Fibroblast of skin of abdomen (primary cell): ENCODE measurements at places on chromosomes 16 and 17.

DNA sequence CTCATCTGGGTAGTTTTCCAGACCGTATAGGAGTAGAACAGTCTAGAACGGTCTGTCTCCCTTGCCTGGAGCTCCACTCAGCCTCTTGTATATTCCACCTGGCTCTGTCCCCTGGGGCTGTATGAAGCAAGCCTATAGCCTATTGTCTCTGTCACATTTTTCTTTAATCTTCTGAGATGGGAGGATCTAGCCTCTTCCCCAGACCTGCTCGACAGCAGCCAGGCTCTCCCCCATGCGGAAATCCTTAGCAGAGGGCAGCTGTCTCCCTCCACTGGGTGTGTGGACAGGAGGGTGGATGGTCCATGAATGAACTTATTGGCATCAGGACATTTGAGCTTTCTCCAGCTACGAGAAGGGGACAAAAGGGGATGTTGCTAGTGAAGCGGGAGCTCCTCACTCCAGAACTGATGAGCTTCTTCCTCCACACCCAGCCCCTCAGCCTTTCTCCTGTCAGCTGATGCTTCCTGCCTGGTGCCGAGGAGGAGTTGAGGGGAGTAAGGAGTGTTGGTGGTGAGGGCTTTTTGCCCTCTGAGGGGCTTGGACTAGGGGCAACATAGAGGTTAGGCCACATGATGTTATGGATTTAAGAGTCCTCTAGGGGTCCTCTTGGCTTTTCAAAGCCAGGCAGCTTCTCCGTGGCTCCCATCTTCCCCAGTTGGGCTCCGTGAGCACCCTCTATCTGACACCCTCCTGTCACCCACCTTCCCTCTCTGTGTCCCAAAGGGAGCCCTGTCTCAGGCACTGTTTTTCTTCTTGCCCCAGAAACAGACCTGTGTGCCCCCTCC, 28.0 kb downstream of the ARHGAP23 start:
- no peak for DNase-seq

- DNase-seq: no peak
Measured at GRCh38 chr16:55357241-55357640, 33.2 kb downstream of the IRX6 start.

DNA sequence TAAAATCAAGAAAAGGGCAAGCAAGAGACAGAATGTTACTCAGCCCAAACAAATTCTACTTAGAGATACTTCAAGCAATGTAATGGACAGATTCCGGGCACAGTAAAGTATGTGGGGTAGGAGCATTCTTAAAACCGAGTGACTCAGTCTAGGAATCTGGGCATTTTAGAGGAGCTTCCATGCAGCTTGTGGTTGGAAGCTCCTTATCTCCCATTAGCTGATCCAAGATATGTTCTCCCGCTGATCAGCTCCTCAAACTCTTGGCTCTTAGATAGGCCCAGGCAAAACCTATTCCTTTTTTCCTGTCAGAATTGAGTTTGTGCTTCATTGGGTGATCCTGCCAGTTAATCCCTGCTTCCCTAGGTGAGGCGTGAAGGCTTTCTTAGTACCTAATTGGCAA, 303.3 kb downstream of the CEP112 start:
- DNase-seq: peak; percentile 73

DNA sequence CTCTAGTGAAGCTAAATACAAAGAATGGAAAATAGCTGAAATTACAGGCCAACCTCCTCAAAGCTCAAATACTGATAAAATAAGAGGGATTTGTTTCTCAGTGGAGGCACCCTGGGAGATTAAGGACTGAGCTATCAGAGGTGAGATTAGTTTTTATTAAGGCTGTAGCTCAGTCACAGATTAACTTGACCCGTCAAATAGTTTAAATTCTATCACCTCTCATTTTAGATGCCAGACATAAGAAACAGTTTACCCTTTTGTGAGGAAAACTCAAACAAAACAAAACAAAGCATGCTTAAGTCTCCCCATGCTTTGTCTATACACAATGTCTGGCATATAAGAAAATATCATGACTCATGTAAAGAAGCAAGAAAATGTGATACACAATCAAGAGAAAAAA, 208.3 kb upstream of the PMFBP1 start:
- no peak for DNase-seq

DNA sequence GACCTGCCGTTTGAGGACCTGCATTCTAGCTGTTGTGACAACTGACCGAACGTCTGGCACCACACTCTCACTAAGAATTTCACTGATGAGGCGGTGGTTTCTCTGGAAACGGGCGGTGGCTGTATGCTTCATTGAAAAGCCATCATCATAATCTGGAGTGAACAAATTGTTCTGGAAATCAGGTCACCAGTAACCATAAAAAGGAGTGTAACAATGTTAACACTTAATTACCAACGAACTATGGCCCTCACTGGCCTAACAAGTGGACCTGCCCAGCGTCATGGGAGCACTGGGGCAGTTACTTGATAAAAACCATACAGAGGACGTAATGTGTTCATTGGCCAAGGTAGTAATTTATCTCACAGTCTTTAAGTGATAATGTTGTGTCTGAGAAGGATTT, 15.4 kb downstream of the SMARCE1 start:
- DNase-seq: no peak

DNA sequence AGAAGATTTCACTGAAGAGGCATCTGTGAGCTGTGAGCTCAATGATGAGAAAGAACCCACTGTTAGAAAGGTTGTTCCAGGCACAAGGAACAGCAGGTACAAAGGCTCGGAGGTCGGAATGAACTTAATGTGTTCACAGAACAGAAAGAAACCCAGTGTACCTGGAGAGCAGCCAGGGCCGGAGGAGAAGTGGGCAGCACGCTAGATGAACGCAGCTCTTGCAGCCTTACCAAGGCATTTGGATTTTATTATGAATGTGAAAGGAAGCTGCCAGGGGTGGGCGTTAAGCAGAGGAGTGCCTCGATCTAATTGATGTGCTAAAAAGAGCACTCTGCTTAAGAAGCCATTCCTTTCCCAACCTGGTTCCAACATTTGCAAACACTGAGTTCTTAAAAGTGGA, 19.0 kb downstream of the EEF2K start:
- DNase-seq: no peak

DNA sequence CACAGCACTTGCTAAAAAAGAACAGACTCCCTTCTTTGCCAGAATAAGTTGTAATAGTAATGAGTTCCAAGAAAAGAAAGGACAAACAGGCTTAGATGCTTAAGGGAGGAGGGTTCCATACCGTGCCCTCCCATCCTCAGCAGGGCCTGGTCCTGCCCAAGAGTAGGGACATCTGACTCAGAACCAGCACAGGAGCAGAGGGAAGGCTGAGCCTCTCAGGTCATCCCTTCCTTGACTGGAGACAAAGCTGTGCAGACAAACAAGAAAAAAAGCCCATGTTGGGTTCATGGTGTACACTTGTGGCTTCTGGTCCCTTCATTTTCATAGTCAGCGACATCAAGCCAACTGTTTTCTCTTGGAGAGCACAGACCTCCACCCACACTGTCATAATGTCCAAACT, 44.2 kb upstream of the NDRG4 start:
- no peak for DNase-seq

GRCh38 chr16:3173892-3174617, 13.9 kb upstream of the OR1F1 start:
- DNase-seq: no peak

GRCh38 chr16:88050952-88051660, 99.9 kb downstream of the BANP start:
- DNase-seq: no peak

DNA sequence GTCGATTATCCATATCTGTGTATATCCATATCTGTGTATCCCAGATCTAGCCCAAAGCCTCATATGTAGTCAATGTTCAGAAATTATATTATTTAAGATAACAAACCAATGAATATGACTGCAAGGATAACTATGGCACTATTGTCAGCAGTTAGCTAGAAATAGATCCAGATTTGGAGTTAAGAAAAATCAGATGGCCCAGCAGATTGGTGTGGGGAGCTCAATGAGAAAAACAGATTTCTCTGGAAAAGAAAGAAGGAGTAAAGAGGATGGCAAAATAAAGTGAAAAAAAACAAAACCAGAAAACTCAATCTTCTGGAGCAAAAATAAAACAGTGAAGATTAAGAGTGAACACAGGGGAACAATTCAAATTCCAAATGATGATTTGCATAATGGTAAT, 10.6 kb upstream of the CDH8 start:
- no peak for DNase-seq

DNA sequence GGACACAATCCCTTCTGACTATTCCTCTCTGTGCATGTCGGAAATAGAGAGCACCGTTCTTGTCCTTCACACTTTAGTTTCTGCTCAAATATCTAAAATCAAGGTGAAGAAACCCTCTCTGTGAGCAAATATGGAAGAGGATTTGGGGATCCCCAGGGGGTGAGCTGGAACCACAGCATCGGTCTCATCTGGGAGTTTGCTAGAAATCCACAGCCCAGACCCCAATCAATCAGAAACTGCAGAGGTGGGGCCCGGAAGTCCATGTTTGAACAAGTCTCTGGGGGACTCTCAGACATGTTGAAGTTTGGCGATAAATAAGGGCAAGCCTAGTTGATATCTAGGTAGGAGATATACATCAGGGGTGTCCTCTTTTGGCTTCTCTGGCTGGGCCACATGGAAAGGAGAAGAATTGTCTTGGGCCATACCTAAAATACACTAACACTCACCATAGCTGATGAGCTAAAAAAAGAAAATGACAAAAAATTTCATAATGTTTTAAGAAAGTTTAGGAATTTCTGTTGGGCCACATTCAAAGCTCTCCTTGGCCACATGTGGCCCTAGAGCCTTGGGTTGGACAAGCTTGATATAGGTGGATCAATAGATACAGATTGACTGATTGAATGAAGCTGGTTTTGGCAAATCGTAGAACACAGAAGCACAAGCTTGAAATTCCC, 168.0 kb upstream of the FOXF1 start:
- DNase-seq: no peak

- no peak for DNase-seq
Measured at GRCh38 chr17:73096866-73097265, 4.4 kb upstream of the SLC39A11 start.

- peak; percentile 73 for DNase-seq
Measured at GRCh38 chr17:60154616-60155426, 5.0 kb downstream of the CA4 start.

GRCh38 chr17:50662632-50663225, 28.0 kb downstream of the ABCC3 start:
- no peak for DNase-seq

GRCh38 chr16:29959293-29959692, 2.6 kb upstream of the TMEM219 start:
- no peak for DNase-seq

GRCh38 chr17:48486557-48486956, 44.3 kb downstream of the HOXB1 start:
- peak; percentile 98 for DNase-seq

GRCh38 chr16:17843905-17844304, 373.1 kb upstream of the XYLT1 start:
- no peak for DNase-seq

GRCh38 chr16:1099189-1100083, 3.4 kb upstream of the C1QTNF8 start:
- DNase-seq: no peak

- no peak for DNase-seq
Measured at GRCh38 chr17:46931596-46931995, 8.6 kb downstream of the GOSR2 start.

DNA sequence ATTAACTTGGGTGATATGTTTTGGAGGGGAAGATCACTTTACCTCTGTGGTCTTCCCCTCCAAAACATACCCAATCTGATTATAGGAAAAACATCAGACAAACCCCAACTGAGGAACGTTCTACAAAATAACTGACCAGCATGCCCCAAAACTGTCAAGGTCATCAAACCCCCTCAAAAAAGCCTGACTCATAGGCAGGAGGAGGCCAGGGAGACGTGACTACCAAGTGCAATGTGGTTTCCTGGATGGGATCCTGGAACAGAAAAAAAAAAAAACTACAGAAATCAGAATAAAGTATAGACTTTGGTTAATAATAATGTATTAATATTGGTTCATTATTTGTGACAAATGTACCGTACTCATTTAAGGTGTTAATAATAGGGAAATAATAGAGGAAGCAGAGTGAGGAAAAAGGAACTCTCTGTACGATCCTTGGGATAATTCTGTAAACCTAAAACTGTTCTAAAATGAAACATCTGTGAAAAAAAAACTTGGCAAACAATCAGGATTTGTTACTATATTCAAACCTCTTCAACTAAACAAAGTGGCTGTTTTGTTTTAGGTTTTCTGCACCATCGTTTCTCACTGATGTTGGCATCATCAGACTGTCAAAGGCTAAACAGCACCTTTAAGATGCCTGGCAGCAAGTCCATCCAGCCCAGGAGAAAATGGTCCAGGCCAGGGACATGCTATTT, 266.7 kb upstream of the SDK2 start:
- DNase-seq: no peak

- no peak for DNase-seq
Measured at GRCh38 chr17:1930337-1930645, 94.8 kb downstream of the RTN4RL1 start.

GRCh38 chr17:80060644-80061043, 24.2 kb downstream of the CCDC40 start:
- peak; percentile 9 for DNase-seq

GRCh38 chr17:81371910-81372760, 23.1 kb upstream of the BAHCC1 start:
- no peak for DNase-seq

- no peak for DNase-seq
Measured at GRCh38 chr17:72104164-72104862, 16.5 kb upstream of the SOX9 start.

- no peak for DNase-seq
Measured at GRCh38 chr16:81636298-81636993, 142.6 kb upstream of the PLCG2 start.

DNA sequence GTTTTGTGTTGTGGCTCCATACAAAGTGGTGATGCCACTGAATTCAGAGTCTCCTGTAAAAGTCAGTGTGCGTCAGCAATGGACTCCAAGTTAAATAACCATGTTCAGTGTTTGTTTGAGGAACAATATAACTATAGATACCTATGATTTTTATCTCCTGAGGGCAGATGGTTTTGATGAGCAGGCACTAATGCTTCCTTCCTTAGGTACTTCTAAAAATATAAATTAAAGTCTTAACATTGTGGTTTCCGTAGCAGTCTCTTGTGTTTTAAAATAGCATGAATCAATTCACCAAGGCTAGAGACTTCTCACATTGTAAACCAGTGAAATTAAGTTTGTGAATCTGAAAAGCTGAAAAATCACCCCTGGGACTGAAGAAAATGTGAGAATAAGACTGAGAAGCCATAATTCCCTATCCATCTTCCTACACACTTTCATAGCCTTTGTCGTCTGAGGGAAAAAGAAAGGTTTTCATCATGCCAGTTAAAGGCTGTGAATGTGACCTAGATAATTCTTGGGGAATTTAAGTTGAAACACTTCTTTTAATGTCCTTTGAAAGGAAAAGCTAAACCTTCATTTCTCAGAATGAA, 1502.9 kb downstream of the CDH11 start:
- no peak for DNase-seq

GRCh38 chr17:2406903-2407790, 6.3 kb upstream of the MNT start:
- peak; percentile 78 for DNase-seq

- no peak for DNase-seq
Measured at GRCh38 chr17:35733366-35733765, 1.9 kb downstream of the RASL10B start.
